ENCODE measurements at places on chromosomes 7 and 10.

GRCh38 chr10:132419538-132420468, 22.8 kb downstream of the PWWP2B start:
- DNase-seq = no peak

DNA sequence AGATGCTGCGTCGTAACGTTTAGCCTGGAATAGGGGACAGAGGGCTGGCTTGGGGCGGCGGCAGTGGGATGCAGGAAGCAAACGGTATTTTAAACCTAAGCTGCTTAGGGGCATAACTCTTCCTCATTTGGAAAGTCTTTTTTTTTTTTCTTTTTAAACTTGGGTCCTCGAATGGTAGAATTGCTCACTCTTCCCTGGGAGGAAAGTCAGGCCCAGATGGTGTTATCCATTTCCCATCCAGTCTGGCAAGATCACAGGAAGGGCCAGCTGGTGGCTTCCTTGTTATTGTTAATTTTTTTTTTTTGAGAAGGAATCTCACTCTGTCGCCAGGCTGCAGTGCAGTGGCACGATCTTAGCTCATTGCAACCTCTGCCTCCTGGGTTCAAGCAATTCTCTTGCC, 56.6 kb downstream of the TMEM209 start:
- DNase-seq = no peak

DNA sequence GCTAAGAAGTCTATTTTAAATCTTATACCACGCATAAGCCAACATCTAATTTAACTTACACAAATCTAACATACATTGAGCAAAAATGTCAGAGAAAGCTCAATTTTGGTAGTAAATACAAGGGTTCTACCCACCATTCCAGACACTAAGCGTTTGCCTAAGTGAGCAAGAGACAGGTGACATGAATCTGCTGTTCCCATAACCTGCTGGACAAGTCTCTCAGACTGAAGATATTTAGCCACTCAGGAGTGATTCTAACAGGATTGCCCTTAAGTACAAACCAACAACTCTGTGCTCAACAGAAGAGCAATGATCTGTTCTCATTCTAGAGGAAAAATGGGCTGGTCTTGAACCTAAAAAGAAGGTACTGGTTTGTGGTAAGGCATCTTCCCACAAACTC, 18.8 kb downstream of the EZH2 start:
- DNase-seq = no peak

- no peak for DNase-seq
Measured at GRCh38 chr7:115297656-115298055, 375.8 kb downstream of the MDFIC start.

GRCh38 chr7:93923942-93924341, 2.4 kb downstream of the GNG11 start:
- DNase-seq = no peak

DNA sequence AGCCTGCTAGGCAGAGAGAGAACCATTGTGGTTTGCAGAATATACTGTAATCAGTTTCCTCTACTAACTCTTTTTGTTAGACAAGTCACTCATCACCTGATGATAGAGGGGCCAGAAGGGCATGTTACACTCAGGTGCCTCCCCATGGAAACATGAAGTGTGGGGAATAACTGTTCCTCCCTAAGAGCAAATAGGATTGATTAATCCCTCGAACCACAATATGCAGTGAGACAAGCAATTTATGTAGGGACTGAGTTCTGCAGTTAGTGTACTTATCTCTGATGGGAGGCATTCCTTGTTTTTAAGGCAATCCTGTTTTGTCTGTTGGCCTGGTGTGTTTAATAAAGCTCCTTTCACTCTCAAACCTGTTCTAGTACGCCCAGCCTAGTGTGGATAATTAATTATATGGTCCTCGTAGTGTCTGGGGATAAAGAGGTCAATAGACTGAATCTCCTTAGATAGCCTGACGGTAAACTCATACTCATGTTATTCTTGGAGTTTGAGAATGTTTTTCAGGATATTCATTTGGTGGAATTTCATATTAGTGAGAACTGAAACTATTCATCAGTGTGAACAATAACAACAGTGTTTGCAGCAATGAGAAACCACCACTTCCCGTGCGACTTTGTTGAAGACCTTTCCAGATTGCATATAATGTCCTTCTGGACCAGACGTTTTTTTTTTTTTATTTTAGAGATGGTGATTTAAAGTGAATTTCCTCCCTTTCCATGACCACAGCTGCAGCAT, 344.8 kb upstream of the FZD8 start:
- no peak for DNase-seq

DNA sequence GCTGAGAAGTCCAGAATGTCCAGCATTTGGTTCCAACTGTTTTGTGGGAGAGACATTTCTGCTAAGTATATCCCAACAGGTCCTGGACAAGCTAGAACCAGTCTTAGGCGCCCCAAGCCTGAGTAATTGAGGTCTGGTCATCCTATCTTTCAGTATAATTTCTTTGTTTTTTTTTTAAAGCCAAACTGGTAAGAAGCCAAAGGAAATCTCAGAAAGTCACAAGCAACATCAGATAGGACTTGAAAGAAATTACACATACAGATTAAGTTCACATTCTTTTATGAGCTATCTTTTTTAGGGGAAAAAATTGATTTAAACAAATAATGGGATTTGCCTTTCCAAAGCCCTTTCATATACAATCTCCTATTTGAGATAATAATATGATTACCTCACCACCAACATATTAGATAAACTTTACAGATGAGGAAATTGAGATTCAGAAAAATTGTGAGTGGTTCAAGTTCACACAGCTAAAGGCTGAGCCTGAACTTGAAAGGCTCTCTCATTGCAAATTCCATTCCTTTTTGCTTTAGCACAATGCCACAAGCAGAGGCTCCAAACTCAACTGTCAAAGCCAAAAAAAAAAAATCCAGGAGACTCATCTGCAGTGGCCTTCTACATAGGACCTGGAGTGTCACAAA, 15.0 kb downstream of the PDLIM1 start:
- no peak for DNase-seq

DNA sequence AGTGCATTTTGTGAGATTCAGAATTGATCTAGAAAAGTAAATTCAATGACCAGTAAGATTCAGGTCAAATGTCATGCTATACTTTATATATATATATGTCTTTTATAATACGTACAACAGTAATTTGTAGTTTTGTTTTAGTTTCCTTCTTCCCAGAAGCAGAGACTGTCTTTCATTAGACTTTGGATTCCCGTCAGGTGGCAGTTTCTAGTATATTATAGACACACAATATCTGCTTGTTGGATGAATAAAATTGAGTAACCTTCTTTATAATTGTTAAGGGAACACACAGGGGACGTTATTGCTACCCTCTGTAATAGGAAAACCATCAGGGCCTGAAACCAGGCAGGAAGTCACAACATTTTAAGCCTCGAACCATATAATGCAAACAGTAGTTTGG, 5.3 kb upstream of the LAMB1 start:
- DNase-seq = no peak

- DNase-seq = no peak
Measured at GRCh38 chr10:50392966-50393718, 141.8 kb upstream of the ASAH2 start.

DNA sequence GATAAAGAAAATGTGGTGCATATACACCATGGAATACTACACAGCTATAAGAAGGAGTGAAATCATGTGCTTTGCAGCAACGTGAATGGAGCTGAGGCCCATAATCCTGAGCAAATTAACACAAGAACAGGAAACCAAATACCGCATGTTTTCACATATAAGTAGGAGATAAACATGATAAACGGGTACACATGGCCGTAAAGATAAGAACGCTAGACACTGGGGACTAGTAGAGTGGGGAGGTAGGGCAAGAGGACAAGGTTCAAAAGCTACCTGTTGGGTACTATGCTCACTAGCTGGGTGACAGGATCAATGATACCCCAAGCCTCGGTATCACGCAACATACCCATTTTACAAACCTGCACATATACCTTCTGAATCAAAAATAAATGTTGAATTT, 113.7 kb downstream of the CSTF2T start:
- DNase-seq = no peak

DNA sequence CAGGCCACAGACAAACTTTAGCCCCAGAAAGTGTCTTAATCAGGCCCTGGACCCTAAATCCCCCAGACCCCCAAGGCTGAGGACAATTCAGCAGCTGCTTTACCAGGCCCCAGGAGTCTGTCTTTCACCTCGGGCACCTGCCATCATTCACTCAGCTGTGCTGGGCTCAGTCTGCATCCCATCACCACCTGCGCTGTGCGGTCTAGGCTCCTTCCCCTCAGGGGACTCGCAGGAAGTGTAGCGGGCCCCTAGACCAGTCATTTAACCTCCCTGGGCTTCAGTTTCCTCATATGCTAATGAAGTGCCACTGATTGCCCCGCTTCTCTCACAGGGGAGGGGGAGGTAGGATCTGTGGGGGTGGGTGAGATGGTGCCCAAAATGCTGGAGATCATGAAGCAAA, 76.4 kb upstream of the ZMIZ1 start:
- DNase-seq = peak; percentile 24

GRCh38 chr10:97511711-97512440, 13.2 kb downstream of the UBTD1 start:
- no peak for DNase-seq

- DNase-seq = no peak
Measured at GRCh38 chr7:20249376-20249775, 32.2 kb upstream of the MACC1 start.

GRCh38 chr10:131889755-131890154, 11.1 kb upstream of the PPP2R2D start:
- DNase-seq = no peak

GRCh38 chr7:152664636-152665035, 11.3 kb downstream of the XRCC2 start:
- DNase-seq = no peak

DNA sequence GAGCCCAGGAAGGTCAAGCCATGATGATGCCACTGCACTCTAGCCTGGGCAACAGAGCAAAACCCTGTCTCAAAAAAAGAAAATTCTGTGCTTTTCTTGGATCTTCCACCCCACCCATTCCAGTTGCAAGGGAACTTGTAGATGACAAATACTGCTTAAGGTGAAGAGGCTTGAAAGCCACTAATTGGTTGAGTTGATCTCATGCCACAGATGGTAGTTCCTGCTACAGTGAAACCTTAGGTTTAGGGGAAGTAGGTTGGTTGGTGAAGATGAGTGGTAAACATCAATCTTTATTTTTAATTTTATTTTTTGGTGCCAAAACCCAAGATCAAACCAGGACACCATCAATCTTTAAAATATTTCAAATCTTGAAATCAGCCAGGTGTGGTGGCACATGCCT, 2.9 kb upstream of the GDI2 start:
- no peak for DNase-seq

- DNase-seq = no peak
Measured at GRCh38 chr10:67665491-67665890, 30.5 kb downstream of the CTNNA3 start.

DNA sequence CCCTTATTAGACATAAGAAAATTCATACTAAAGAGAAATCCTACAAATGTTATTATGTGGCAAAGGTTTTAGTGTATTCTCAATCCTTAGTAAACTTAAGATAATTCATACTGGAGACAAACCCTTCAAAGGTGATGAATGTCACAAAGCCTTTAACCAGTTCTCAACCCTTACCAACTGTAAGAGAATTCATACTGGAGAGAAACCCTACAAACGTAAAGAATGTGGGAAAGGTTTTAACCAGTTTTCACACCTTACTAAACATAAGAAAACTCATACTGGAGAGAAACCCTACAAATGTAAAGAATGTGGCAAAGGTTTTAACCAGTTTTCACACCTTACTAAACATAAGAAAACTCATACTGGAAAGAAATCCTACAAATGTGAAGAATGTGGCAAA, 93.2 kb downstream of the ZNF680 start:
- no peak for DNase-seq

- no peak for DNase-seq
Measured at GRCh38 chr7:141113131-141113530, 39.3 kb downstream of the TMEM178B start.

- DNase-seq = no peak
Measured at GRCh38 chr7:18390535-18390907, 105.0 kb upstream of the HDAC9 start.

DNA sequence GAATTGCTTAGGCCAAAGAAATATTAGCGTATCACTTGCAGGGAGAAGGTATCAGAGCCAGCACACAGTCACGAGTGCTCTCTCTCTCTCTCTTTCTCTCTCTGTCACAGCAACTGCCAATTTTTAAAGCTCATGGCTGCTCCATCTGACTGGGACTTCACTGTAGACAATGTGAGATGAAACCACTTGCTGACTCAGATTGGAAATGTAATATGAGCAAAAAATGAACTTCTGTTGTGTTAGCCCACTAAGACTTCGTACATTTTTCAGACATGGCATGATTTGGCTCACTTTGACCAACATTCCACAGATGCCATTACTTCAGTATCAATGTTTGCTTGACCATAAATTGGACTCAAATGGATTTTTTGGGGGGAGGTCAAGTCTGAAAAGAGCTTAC, 68.1 kb downstream of the DGKB start:
- no peak for DNase-seq

DNA sequence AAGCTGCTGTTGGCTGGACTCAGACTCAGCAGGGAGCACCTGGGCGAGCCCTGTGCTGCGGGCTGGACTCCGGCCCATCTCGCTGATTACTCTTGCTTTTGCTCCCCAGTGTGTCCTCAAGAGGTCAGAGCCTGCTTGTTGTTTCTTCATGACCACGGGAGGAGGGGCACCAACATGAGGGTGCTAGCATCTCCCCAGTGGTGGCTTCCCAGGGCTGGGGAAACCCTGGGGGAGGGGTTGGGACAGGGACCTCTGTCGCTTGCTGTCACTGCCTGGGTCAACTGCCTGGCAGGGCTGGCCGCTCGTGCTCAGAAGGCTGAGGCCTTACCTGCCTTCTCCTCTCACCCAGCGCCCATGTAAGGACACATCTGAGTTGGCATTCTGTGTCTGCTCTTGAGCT, 152.3 kb upstream of the SHH start:
- no peak for DNase-seq

Measured in CD4-positive, alpha-beta T cell treated with Interleukin-17A for 1 hour (primary cell).